ENCODE measurements at places on chromosomes 5 and 9.
A peak's percentile ranks its signal among the peaks of the same experiment; 100 is the strongest.

GRCh38 chr5:59565551-59565950 lies 328.0 kb downstream of the PDE4D start:
- no peak for DNase-seq

GRCh38 chr9:95620314-95620713 lies 103.5 kb upstream of the PTCH1 start:
- DNase-seq, result no peak

DNA sequence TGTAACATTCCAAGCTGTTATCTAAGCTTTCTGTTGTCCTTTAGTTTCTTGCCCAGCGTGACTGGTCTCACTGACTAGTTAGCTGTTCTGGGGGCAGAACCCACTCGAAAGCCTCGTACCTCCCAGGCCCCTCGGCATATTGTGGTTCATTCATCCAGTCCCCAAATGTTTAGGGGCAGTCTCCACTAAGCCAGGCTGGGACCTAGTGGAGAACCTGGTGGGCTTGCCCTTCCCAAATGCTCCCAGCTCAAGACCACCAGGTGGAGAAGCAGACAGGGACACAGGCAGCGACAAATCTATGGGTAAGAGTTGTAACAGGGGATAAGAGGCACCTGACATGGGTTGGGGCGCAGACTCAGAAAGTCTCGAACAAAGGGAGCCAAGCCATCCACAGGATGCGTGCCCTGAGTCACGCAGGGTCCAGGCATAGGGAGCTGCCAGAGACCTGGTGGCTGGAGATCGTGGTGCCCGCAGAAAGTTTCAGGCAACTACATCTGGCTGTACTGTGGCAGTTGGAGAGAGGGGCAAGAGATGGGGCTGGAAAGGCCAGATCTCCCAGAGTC lies 851 bp upstream of the EEIG1 start:
- no peak for DNase-seq

GRCh38 chr5:31378838-31379237 lies 153.1 kb downstream of the DROSHA start:
- no peak for DNase-seq

GRCh38 chr5:16456103-16456832 lies 9.3 kb downstream of the ZNF622 start:
- DNase-seq, result peak; percentile 67

DNA sequence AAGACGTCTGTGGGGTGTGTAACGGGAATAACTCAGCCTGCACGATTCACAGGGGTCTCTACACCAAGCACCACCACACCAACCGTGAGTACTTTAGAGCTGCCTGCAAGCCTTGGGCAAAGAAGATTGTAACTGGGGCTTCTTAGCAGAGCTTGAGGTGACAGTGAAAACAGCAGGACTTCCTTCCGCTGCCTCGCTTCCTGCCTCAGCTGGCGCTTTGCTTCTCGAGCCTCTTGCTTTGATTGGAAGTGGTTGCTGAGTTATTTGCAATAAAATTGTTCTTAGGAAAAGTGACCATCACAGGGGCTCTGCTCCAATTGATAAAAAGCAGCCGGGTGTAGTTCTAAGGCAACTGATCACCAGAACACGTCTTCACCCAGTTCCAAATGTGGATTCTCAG lies 99.1 kb downstream of the ADAMTS16 start:
- no peak for DNase-seq

DNA sequence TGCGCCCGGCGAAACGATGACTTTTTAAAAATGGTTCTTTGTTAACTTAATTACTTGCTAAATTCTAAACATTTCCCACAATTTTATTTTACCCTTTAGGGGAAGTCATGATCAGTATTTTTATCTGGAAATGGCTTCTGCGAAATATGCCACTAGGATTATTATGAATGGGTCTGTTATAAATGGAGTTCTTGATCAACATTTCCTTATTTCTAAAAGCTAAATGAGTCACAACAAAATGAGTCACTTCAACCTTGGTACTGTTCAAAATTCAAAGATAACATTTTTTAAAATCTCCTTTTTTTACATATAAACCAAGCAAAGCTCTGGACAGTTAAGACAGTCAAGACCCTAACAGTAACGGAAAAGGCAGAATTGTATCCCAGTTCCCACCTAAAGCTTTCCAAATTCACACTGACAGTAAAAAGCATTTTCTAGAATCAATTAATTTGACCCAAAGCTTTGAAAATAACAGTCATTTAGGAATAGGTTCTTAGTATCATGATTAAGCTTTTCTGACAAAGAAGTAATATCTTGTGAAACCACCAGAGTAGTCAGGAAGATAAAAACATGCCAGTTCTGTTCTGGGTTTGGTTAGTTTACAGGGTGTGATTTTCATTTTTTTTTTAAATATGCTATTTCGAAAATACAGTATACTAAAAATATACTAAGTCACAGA lies 81.7 kb downstream of the LHFPL2 start:
- DNase-seq, result no peak

DNA sequence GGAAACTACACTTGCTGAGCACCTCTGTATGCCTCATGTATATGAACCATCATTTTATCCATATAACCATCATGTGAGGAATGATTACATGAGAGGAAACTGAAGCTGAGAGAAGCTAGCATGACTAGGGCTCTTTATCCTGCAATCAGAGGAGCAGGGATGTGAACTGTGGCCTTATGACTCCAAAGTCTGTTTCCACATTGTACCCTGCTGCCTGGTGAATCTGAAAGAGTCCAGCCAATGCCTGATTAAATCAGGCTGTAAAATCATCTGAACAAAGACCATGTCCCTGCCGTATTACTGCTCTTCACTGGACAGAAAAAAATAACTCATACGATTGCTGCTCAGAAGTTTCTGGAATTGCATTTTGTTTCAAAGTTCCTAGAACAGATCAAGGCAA lies 67.0 kb downstream of the LPAR1 start:
- no peak for DNase-seq

DNA sequence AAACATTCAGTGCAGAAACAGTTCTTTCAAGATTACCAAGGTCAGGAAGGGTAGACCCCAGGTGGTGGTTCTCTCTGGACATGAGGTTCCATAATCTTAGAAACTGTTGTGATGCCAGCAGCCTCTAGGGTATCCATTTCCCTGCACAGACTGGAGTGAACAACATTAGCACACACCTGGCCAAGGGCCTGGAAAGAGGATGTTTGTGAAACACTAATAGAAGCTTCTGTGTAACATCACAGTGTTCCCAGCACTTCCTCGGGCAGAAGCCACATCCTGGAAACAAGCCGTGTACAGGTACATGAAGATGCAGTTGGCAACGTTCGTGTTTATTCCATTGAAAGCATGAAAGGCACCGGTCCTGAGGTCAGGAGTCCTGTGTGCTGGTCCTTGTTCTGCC lies 598.2 kb upstream of the KLF4 start:
- DNase-seq, result no peak

- no peak for DNase-seq
Measured at GRCh38 chr5:105929858-105930257, 1740.9 kb downstream of the EFNA5 start.
